ENCODE measurements at places on chromosomes 5 and 9.

GRCh38 chr9:121298016-121298538, 30.1 kb downstream of the GSN start:
- no peak for DNase-seq

DNA sequence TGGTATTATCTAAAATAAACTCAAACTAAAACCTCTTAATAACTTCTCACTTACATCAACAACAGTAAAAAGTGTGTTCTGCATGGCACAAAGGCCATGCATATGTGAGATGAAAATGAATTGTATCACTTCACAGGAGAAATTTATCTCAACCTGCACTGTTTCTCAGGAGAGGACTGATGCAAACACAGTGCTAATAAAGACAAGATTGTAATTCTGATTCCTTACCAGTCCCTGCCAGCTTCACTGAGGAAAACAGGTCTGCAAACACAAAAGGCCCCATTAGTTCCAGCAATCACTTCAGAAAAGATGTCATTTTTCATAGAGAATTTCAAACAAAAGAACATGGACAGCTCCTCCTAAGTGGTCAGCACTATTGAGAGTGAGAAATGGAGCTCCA, 117.3 kb upstream of the PDE4D start:
- DNase-seq = no peak

GRCh38 chr5:113054899-113055298, 78.3 kb downstream of the DCP2 start:
- no peak for DNase-seq

GRCh38 chr5:14310901-14311300, 167.8 kb downstream of the TRIO start:
- DNase-seq = no peak

DNA sequence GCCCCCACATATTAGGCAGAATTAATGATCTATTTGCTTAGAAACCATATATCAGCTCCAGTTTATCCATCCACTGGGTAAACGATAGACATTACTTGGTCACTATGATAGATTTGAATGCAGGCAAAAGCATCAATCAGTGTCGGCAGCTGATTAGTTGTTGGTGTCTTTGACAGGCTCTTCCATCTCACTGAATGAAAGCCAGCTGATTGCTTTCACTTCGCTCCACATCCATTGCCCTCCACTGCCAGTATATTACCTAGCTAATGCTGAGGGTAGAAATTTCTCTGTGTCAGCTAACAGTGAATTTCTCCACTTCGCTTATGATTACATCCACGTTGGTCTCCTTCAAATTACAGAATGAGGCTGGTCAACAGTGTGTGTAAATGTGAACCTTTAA, 821.3 kb upstream of the TYRP1 start:
- no peak for DNase-seq

GRCh38 chr9:2336055-2336454, 285.5 kb upstream of the VLDLR start:
- no peak for DNase-seq

- no peak for DNase-seq
Measured at GRCh38 chr5:10567781-10568321, 4.0 kb downstream of the ANKRD33B start.

GRCh38 chr5:160452795-160453194, 31.1 kb downstream of the PTTG1 start:
- no peak for DNase-seq

DNA sequence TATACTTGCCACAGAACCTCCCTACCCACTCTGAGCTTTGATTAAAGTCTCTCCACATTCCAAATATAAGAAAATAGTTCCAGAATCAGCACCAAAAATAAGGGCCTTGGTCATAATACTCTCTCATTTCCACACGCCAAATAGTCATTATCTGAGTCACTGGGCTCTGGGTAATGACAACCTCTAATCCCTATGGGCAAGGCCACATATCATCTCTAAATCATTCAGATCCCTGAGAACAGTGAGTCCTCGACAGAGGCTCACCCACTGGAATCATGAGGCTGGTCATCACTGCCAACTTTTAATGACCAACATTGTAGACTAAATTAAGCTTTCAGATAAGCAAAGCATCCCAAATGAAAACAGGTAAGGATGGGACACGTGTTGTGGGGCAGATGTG, 28.1 kb downstream of the FAM114A2 start:
- no peak for DNase-seq

GRCh38 chr5:16051246-16051755, 128.3 kb downstream of the MARCHF11 start:
- DNase-seq = no peak

- DNase-seq = no peak
Measured at GRCh38 chr9:75128535-75128934, 40.2 kb downstream of the OSTF1 start.

DNA sequence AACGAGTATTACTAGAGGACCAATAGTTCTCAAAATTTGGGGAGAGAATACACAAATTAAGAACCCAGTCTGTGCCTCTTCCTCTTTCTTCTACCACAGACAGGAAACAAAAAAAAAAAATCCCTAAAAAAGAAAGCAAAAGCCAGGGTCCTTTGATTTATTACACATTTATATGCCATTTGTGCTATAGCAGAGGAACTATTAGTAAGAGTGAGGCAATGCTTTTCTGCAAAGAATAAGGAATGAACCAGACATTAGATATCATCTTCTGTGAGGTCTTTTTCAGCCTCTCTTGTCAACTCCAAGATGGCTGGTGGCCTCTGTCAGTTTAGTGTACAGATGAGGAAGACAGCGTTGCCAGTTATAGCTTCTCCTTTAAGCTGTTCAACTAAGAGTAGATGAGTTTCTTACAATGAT, 127.6 kb downstream of the RFX3 start:
- DNase-seq = no peak

DNA sequence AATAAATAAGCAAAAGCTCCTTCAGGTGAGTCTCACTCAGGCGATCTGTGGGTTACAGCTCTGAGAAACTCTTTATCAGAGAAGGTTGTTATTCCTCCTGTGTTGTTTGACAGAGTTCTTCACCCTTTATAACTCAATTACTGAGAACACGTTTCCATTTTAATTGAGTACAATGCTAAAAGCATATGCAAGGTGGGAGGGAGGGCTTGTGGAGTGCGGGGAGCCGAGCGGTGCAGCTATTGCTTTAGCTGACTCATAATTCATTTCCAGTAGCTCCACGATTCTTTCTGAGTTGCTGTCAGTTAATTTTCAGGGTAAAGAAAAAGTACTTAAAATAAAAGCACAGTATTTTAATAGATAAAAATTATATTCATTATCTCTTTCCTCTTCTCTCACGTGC, 104.7 kb upstream of the CKMT2 start:
- no peak for DNase-seq

Measured in stimulated activated CD8-positive, alpha-beta memory T cell treated with anti-CD3 and anti-CD28 coated beads, Interleukin-4, amount 100 ng/mL, for 1 hour (primary cell).